ENCODE measurements at places on chromosomes 1 and 21. TPM values are rescaled to one million over a fixed set of nuclear protein-coding genes. Genes with fewer than 3 reads are reported as not detected.

GRCh38 chr1:103156966-103157365 is 48.6 kb upstream of the COL11A1 start:
- DNase-seq = no peak

DNA sequence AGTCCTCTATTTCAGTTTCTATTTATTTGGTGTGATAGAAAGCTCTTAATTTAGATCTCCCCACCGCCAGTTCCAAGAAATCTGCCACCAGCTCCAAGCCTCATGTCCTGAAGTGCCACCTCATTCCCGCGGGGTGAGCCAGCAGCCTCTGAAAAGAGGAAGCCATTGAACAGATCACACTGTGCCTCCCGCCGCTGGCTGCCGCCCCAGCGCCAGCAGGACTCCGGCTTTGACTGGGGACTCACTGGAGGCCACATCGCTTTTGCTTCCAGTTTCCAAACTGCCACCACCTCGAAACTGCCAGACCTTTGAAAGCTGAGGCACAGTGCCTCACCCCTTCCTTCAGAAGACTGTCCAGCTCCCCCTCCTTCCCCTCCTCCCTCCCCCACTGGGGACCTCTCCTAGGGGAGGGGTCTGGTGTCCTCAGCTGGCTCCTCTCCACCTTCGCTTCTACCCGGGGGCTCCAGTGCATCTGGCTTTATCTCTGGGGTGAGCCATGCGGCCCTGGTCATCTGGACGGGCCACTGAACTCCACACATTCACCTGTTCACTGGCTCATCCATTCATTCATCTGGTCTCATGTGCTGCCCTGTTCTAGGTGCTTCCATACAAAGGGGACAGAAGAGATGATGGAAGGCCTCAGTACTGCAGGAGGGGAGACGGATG is 58.9 kb downstream of the VPS26C start:
- peak; percentile 79 for DNase-seq

Gene SPATA1
- 2.4 TPM for total RNA-seq

Gene PROX1
- 105 TPM for total RNA-seq

GRCh38 chr1:243595527-243596210 is 254.4 kb downstream of the AKT3 start:
- no peak for DNase-seq

- no peak for DNase-seq
These were observed 20.3 kb upstream of the TXLNA start for GRCh38 chr1:32159189-32159588.

DNA sequence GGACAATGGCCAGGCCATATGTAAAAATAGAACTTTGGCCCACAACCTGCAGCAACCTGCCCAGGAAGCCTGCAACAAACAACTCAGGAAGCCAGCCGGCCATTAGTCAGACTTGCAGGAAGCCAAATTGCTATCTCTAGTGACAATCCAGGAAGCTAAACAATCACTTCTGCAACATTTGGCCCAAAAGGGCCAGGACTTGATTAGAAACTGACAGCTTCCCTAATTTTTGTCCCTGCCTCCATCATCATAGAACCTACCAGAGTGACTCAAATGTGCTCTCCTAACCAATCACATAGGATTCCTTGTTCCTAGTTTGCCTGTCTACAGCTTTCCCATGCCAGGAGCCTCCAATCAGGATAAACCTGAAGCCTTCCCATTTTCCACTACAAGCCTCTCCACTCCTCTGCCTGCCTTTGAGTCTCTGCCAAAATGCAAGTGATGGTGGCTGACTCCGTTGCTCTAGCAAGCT is 639.3 kb downstream of the PTPRU start:
- no peak for DNase-seq

- no peak for DNase-seq
These were observed 3.0 kb upstream of the AADACL4 start for GRCh38 chr1:12640958-12641272.

Gene SELE
- total RNA-seq = 0.89 TPM

Gene IL19
- total RNA-seq = not detected

Gene CHI3L1
- not detected for total RNA-seq

DNA sequence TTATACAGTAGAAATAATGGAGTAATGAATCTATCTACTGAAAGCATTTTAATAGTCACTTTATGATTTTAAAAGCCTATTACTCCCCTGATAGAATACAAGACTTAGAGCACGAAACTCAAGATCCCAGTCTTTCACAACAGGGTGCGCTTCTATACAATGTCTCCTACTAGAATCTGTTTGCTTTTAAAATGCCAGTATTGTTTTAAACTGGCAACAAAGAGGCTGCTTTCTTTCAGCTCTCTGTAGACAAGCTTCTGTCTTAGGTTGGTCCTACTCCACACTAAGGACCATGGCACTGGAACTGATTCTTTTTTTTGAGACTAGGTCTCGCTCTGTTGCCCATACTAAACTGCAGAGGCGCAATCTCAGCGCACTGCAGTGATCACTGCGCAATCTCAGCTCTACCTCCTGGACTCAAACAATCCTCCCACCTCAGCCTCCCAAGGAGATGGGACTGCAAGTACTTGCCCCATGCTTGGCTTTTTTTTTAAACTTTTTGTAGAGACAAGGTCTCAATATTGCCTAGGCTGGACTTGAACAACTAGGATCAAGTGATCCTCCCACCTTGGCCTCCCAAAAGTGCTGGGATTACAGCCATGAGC is 4.8 kb downstream of the DCAF8 start:
- DNase-seq = no peak

GRCh38 chr1:40532844-40533424 is 1.5 kb downstream of the ZNF684 start:
- DNase-seq = no peak

Gene LGR6
- 3.5 TPM for total RNA-seq

Data from heart right ventricle (tissue), 16 donors.